ENCODE measurements at places on chromosomes 4 and X.

- no peak for DNase-seq
These were observed 266.1 kb upstream of the ANXA10 start for GRCh38 chr4:167826281-167826680.

- no peak for DNase-seq
These were observed 30.3 kb downstream of the AMMECR1 start for GRCh38 chrX:110287605-110288004.

- DNase-seq: no peak
These were observed 17.2 kb downstream of the BTK start for GRCh38 chrX:101368800-101369199.

DNA sequence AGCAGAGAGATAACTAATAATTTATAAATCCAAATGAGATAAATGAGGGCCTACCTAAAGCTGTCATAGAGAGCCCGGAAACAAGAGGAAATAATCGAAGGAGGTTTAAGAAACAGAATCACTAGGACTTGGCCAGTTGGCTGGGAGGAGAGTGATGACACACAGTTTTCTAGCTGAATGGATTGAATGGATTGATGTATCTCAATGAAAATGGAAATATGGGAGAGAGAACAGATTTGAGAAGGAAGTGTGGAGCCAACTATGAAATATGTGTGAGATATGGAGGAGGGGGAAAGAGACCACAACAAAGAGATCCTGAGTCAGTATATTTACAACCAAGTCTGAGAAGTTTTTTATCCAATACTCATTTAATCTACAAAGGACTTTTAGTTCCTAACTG lies 35.7 kb upstream of the CXXC4 start:
- DNase-seq: no peak

DNA sequence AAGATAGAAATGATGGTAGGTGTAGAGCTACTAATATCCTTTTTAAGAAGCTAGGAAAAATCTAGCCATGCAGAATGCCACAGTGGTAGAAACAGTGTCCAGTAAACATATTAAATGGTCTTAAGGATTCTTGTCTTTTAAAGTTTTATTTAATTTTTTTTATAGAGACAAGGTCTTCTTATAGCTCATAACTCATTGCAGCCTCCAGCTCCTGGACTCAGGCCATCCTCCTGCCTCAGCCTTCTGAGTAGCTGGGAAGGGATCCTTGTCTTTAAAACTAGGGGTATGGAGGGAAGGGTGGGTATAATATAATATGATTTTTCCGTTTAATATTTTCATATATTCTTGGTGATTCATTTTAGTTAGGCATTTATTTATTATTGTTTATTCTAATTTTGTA lies 3.8 kb downstream of the TMEM165 start:
- no peak for DNase-seq

DNA sequence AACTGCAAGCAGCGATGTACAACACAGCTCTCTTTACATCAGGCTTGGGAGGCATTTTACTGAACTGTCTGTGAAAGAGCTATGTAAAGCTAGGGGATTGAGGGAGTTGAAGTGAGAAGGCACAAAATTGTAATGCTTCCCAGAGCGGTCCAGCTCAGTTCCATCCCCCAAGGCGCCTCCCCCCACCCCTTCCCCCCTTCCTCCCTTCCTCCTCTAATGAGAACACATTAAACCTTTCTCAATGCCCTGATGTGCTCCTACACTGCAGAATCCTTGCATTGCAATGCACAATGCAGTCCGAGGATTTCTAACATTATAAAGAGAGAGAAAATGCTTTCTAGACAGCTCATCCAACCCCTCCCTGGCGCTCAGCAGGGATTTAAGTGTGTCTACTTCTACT lies 73.9 kb downstream of the CXXC4 start:
- no peak for DNase-seq

DNA sequence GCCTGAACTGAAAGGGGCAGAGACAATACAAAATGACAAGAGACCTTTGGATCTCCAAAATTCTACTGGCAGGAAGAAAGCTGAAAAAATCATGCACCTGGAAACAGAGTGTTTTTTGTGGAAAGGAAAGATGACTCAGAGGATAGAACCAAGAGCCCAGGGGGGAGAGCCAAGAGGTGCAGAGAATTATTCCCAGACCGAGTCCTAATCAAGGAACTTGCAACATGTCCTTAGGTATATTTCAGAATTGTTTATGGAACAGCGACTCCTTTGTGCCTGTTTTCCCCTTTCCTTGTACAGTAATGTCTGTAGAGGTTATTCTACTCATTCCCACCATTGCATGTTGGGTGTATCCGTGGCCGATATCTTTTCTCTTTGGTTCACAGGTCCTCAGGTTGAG lies 71.7 kb downstream of the YIPF6 start:
- no peak for DNase-seq

DNA sequence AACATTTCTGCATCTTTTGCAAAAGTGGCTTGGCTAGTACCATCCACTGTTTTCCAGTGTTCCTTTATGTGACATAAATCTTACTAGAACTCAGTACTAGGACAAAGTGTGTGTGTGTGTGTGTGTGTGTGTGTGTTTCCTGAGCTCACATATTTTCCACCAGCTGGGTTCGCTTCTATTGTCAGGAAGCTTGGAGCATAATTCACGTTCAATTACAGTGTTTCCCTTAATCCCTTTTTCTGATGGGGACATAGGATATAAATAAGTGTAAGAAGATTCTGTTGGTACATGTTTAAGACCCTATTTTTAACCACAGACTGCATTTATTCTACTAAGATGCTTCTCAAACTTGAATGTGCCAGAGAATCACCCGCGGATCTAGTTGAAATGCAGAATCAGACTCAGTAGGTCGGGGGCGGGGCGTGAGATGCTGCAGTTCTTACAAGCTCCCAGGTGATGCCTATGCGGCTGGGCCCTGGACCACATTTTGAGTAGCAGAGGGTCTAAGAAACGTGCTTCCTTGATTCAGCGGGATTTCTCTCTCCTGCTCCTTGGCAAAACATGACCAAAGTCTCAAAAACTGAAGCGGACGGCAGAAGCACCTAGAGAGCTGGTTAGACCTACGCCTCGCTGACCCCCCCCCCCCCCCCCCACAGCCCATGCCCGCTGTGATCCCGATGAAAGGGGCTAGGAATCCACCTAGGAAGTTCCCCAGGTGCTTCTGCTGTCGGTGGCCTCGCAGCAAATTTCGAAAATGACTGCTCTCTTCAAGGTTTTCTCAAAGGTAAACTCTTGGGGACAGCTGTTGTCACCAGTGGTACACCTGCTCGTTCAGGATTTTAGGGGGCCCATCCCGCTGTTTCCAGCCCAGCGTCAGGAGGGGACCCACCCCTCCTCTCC lies 797 bp downstream of the CD99L2 start:
- DNase-seq: no peak

DNA sequence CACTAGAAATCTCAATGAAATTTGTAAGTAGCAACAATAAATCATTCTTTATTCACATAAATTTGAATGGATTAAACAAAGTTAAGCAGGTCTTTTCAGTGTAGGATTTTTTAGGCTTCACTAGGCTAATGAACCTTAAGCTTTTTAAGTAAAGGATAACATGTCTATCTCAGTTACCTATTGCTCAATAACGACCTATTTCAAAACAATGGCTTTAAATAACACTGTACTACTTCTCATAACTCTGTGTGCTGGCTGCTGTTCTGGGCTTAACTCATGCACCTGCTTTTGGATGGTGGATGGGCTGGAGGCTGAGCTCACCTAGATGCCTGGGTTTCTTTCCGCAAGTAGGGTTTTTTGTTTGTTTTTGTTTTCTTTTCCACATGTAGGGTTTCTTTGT lies 495.0 kb upstream of the SLIT2 start:
- DNase-seq: no peak

GRCh38 chrX:20189171-20189570 lies 47.5 kb upstream of the EIF1AX start:
- no peak for DNase-seq

GRCh38 chr4:110155654-110156053 lies 42.8 kb downstream of the ELOVL6 start:
- DNase-seq: no peak
